Inflammatory macrophage (primary cell): ENCODE measurements at places on chromosomes 12 and 14.
A peak's percentile ranks its signal among the peaks of the same experiment; 100 is the strongest.

GRCh38 chr14:67673451-67673850 lies 981 bp downstream of the VTI1B start:
- no peak for DNase-seq

DNA sequence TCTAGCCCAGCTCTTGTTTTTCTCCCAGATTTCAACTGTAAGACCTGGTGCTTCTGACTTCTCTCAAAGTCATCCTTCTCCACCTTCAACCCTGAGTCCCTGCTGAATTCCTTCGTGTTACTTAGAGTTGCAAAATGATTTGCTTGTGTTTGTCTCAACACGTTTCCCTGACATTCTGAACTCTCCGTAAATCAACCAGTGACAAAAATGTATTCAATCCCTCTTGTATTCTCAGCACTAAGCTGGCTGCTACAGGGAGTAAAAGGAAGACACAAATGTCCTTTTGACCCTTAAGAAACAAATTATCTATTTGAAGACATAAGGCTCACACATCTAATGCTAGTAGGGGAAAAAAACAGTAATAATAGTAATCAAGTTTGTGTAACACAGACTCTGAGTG lies 514.0 kb upstream of the TMPO start:
- no peak for DNase-seq

- DNase-seq, result no peak
These were observed 8.5 kb upstream of the VASH1 start for GRCh38 chr14:76752744-76753143.

- peak; percentile 73 for DNase-seq
These were observed 145.6 kb upstream of the NCOR2 start for GRCh38 chr12:124713041-124713435.

- no peak for DNase-seq
These were observed 1.5 kb downstream of the PLEKHA5 start for GRCh38 chr12:19131025-19131444.

DNA sequence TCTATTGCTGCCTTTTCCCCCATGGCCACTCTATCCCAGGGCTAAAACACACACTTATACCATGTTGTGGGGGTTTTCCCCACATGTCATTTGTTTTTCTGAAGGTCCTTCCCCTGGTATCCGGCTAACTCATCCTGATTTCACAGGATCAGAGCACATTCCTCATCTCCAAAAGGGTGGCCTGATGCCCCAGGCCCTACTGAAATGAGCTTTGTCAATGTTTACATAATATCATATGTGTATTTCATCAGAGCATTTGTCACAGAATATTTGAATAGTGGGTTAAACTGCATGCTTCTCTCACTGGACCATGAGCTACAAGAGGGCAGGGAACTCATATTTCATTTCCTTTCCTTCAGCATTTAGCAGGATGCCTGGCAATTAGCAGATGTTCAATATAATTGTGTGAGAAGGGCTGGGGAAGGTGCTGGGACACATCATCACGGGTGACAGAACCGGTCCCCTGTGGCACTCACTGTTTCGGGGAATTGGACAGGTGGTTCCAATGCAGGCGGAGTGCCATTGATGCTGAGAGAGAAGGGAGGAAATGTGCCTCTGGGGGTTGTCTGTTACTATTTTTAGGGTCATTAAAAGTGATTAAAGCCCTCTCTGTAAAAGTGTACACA lies 26.8 kb downstream of the EMP1 start:
- no peak for DNase-seq

- DNase-seq, result peak; percentile 11
These were observed 90.7 kb downstream of the SINHCAF start for GRCh38 chr12:31234955-31235867.

GRCh38 chr12:43824207-43824775 lies 11.6 kb upstream of the TMEM117 start:
- no peak for DNase-seq

DNA sequence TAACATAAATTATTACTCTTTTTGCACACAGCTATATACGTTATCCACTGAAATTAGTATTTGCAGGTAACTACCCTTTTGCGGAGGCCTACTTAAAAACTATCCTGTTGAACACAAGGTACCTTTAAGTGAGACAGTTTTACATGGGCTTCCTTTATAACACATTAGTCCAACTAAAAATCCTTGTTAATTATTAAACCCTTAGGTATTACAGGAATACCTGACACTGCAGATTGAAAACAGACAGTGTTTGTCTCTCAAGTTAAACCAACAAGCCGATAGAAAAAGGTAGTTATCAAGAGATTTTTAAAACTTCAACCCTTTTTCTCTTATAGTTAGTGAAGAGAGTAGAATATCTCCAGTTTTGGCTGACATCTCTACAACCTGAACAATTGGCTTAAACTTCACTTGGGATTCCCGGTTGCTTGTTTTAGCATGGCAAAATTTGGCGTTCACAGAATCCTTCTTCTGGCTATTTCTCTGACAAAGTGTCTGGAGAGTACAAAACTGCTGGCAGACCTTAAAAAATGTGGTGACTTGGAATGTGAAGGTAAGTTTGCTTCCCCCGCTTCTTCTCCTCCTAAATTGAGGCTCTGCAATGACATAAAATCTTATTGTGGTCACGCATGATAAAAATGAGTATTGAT lies at the start of gene MIA2:
Gene MIA2 (plus strand): TSS at position 236 of the 647 bp plus-strand sequence. CDS start 200 bp downstream, at position 436.
- no peak for DNase-seq
